ENCODE measurements at places on chromosomes 13 and 19. TPM values are rescaled to one million over a fixed set of nuclear protein-coding genes. Genes with fewer than 3 reads are reported as not detected.

DNA sequence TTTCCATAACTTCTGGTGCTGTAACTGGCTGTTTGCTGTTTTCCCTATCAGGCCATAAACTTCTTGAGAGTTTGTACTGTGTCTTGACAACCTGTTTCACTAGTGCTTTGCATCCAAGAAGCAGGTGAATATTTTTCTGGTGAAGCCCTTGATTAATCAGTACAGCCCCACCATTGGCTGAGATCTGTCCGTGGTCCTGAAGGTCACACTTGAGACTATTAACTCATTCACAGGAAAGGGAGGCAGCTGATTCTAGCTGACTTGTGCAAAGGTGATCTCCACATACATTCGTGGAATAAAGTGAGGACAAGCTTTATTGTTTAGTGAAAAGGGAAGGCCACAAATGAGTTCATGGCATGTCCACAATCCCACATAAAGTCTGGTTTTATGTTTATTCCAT is 61.4 kb upstream of the ZNF835 start:
- DNase-seq, result no peak

DNA sequence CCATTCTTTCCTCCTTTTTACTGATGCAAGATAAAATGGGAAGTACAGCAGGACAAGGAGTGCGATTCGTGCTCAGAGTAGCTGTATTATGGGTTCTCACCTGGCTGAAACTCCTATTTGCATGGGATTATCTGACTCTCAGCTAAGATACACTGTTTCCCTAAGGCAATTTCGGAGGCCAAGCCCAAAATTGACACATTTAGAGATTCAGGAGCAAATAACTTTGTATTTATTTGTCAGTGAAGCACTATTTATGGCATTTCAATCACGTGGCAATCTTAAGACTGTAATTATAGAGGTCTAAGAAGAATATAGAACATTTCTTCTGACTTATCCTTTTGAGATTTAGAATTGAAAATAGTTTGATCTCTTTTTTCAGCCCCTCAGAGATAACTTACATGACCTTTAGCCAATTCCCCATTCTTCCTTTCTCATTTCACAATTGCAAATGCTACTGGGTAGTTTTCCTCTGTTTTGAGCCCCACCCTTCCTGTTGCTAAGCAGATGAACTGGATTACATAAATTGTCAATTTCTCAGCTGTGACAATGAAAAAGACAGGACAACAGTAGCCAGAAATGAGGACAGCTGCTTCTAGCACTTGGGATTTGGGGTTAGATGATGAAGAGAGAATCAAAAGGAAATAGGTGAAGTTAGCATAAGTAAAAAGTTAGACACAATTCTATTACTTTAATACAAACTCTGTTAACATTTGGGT is 122.7 kb upstream of the FRY start:
- DNase-seq, result no peak

The DCT gene
- total RNA-seq, result 0.45 TPM

The IL11 gene
- total RNA-seq, result not detected

- DNase-seq, result no peak
These were observed 609 bp downstream of the EPS15L1 start for GRCh38 chr19:16470911-16471811.

The WDR88 gene
- not detected for total RNA-seq

- DNase-seq, result no peak
These were observed 32.8 kb upstream of the GPI start for GRCh38 chr19:34332027-34332760.

- no peak for DNase-seq
These were observed 28.0 kb downstream of the CARS2 start for GRCh38 chr13:110677731-110678545.

The GPR12 gene
- total RNA-seq, result not detected

GRCh38 chr19:46529622-46530451 is 34.2 kb upstream of the PNMA8B start:
- DNase-seq, result peak; percentile 85

- DNase-seq, result no peak
These were observed 14.7 kb upstream of the PDCD5 start for GRCh38 chr19:32566246-32566830.

The NLRP11 gene
- total RNA-seq, result not detected

The RFPL4AL1 gene
- total RNA-seq, result not detected

DNA sequence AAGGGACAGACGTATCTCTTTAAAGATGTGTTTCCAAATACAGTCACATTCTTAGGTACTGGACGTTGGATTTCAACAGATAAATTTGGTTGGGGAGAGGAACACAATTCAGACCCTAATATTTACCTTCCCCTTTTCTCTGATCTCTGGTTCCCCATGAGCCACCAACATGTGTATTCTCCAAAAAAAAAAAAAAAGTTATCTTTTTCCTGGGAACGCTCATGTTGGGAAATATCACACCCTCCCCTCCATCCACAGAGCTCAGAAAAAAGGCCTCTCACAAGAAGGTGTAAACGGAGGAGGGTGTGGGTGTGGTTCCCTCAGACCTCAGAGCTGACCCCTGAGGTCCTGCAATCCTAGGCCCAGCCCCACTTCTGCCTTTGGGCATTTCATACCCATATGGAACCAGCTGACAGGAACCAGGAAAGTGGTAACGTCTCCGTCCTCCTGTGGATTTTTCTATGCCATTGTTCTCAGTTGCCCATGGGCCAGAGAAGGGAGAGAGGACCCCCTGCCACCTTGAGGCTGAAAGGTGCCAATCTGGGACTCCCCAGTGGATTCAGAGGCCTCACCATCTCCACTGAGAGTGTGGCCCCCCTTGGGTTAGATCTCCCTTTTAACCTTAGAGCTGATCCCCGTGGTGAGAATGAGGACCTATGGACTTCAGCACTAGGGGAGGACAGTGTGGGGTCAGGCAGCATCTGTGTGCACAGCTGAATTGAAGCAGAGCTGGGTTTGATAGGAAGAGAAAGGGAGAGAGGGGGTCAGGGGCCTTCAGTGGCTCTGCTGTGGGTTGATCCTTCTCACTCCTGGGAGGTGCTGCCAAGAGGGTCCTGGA is 8.4 kb upstream of the SIGLEC12 start:
- no peak for DNase-seq

The SMIM44 gene
- total RNA-seq, result not detected

GRCh38 chr19:2534423-2535013 is 58.6 kb downstream of the GADD45B start:
- no peak for DNase-seq

- peak; percentile 41 for DNase-seq
These were observed 9.7 kb upstream of the LENG8 start for GRCh38 chr19:54439174-54439851.

GRCh38 chr13:72004784-72005374 is 137.9 kb upstream of the DACH1 start:
- no peak for DNase-seq

- DNase-seq, result peak; percentile 74
These were observed 7.2 kb downstream of the AXL start for GRCh38 chr19:41226053-41226873.

- DNase-seq, result no peak
These were observed 22.0 kb downstream of the MBNL2 start for GRCh38 chr13:97243915-97244781.

The MUC16 gene
- total RNA-seq, result not detected

- DNase-seq, result no peak
These were observed 40.8 kb downstream of the SERPINE3 start for GRCh38 chr13:51380269-51380668.

DNA sequence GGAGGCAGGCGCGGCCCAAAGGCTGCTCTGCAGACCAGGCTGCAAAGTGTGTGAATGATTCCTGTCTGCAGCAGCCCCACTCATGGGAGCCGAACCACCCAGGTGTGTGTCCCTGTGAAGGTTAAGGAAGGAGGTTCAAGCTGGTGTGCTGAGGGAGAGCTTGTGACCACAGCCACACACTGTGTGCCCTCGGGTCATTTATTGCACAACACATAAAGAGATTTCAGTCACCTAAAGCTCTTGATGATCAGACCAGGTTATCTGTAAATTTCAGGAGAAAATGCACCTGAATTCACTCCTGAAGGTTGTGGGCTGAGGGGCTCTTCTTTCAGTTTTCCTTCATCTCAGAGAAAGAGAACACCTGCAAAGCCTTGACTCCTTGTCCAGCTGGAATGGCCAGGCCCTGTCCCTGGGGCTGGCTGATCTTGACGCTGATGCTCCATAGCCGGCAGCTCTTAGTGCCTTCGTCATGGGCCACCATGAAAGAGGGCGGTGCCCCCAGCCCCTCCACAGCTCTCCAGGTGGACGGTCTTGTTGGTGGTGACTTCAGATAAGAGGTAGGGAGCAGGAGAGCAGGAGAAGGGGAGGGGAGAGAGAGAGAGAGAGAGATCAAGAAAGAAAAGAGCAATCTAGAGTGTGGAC is 110.8 kb upstream of the C1QTNF9B start:
- no peak for DNase-seq

DNA sequence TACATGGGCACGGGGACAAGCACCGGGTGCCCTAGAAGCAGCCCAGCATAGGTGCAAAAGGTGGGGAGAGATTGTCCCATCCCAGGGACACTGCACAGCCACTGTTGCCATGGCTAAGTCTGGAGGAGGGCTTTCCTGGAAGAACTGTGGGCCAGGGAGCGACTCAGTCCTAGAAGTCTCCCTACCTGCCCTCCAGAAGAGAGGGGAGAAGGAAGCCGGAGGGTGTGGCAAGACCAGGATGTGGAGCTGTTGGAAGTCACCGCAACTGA is 2.3 kb upstream of the FBN3 start:
- DNase-seq, result no peak

DNA sequence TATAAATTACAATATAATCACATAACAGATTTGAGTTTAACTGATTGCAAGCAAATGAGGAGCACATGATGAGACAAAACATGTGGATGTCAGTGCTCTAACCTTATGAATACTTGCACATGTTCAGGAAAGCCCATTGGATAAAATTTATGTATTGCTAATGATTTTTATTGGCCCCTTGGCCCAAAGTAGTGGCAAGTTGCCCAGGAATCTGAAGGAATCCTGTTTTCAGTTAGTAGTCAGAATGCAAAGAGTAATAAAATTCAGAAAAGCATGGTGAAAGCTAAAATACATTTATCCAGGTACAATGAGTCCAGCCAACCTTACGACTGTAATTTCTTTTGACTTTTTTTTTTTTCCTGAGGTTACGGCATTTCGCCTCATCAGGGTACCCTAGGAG is 1539.4 kb downstream of the EFNB2 start:
- no peak for DNase-seq

- no peak for DNase-seq
These were observed 30.1 kb downstream of the SCEL start for GRCh38 chr13:77565635-77566034.

DNA sequence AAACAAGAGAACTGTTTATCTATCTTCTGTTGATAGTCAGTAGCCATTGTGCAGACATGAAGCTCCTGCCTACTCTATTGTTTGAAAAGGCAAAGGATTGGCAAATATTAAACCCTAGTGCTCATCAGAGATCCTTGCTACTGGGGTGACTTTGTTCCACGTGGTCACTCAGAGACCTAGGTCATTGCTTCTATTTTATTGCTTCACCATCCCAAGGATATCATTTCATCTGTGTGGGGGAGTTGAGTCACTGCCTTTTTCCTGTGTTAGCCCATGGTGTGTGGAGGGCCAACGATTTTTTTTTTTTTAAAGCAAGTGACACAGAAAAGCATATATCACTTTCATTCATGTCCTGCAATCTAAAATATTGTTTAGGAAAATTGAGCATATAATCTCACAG is 254.1 kb upstream of the RXFP2 start:
- DNase-seq, result no peak

The PEG3 gene
- total RNA-seq, result 16.1 TPM

DNA sequence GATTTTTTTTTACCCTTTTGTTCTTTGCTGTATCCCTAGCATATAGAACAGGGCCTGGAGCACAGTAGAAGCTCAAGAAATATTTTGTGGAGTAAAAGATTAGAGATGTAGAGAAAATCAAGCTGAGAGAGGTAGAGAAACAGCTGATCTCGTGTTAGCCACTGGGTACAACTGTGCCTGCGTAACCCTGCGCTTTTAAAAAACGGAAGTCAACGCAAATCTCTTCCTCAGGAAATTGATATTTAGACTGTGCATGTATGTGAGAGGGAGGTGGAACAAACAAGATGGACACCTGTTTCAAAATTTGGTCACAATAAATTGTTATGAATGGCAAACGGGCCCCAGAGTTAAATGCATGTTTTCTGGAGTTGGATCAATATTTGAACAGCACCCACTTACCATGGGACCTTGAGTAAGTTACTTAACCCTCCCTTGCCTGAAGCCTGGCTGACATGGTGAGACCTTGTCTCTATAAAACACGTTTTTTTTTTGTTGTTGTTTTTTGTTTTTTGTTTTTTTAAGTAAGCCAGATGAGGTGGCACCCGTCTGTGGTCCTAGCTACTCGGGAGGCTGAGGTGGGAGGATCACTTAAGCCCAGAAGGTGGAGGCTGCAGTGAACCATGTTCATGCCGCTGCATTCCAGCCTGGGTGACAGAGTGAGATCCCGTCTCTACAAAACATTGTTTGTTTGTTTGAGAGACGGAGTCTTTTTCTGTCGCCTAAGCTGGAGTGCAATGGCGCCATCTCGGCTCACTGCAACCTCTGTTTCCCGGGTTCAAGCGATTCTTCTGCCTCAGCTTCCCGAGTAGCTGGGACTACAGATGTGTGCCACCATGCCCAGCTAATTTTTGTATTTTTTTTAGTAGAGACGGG is 3.3 kb upstream of the EPOR start:
- no peak for DNase-seq

DNA sequence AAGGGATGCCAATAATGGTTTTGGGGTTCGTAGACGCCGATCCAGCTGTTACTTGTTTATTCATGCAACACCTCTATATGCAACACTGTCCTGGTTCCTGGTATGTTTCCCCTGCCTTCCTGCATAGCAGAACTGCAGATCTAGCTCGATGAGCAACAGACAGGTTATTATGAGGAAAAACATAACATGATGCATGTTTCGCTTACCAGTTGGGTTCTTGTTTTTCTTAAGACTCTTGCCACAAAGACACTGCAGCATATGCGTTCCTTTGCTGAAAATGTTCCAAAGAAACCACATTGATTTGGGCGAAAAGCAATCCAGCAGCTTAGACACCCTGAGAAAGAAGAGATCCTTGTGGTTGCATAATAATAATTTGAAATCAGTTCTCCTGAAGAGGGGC is 583 bp downstream of the FGF14 start:
- DNase-seq, result peak; percentile 32

DNA sequence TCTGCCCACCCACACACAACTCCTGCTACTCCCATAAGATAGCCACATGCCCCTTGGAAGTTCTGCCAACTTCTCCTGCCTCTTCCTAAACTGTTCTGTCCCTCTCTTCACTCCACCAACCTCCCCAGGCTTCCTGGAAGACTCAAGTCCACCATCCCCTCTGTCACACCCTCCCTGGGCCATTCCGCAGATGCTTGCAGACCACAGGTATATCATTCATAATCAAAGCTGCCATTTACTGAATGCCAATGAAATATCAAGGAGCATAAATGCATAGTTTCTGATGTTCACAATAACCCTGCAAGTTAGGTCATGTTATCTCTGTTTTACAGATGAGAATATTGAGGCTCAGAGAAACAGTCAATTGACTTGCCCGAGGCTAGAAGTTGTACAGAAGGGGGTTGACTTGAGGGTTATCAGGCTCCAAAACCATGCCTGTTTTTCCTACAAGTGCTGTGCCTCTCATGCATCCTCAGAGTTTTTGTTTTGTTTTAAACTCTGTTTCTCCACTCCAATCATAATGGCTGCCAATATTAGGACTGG is 135.6 kb downstream of the SLC7A1 start:
- DNase-seq, result no peak

- DNase-seq, result no peak
These were observed 9.3 kb upstream of the CDX2 start for GRCh38 chr13:27978301-27978968.

- peak; percentile 70 for DNase-seq
These were observed 5.7 kb downstream of the WDR62 start for GRCh38 chr19:36060430-36060829.

The APC2 gene
- total RNA-seq, result 0.69 TPM

The ZNF600 gene
- total RNA-seq, result 3.5 TPM

Data from right cardiac atrium (tissue), 5 donors.